ENCODE measurements at places on chromosomes 2 and 18. TPM values are rescaled to one million over a fixed set of nuclear protein-coding genes. Genes with fewer than 3 reads are reported as not detected.

KLHL41 gene
- total RNA-seq = 6.2 TPM

GRCh38 chr2:126986631-126987187 is 88.0 kb downstream of the TEX51 start:
- no peak for DNase-seq

- no peak for DNase-seq
These were observed 32.9 kb upstream of the SPTBN1 start for GRCh38 chr2:54423213-54423612.

GKN2 gene
- total RNA-seq = not detected

DNA sequence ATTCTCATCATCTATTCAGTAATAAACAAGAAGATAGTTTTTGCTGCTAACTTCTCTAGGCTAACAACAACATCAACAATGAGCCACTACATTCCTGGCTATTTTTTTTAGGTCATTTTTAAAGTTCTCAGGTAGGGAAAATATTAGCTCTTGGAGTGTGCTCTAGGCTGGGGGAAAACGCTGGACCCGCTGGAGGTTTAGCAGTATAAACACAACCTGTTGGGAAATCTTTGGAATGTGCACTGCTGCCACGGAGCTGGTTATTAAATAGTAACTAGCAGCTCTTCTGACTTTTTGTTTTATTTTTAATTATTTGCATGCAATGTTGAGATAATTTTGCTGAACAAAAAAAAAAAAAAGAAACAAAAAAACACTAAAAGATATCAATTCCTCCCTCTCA is 892.1 kb upstream of the ACVR2A start:
- DNase-seq = no peak

DNA sequence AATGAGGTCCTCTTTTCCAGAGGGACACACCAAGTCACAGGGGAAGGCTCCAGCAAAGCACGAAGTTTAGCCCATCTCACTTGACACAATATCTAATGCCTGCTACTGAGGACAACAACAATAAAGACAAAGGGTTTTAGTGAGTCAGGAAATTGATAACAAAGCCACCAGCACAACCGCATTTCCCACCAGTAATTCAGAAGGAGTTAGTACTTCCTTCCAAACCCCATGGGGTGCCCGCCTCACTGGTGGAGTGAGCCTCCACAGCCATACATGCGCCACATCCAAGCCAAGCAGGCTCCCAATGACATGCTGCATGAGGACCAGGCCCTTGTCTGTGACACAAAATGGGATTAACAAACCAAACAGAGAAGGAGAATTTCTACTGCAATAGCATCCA is 40.1 kb downstream of the MRPL35 start:
- DNase-seq = no peak

RAB12 gene
- 26.3 TPM for total RNA-seq

GRCh38 chr2:71154798-71155197 is 24.4 kb downstream of the MPHOSPH10 start:
- DNase-seq = no peak

DNA sequence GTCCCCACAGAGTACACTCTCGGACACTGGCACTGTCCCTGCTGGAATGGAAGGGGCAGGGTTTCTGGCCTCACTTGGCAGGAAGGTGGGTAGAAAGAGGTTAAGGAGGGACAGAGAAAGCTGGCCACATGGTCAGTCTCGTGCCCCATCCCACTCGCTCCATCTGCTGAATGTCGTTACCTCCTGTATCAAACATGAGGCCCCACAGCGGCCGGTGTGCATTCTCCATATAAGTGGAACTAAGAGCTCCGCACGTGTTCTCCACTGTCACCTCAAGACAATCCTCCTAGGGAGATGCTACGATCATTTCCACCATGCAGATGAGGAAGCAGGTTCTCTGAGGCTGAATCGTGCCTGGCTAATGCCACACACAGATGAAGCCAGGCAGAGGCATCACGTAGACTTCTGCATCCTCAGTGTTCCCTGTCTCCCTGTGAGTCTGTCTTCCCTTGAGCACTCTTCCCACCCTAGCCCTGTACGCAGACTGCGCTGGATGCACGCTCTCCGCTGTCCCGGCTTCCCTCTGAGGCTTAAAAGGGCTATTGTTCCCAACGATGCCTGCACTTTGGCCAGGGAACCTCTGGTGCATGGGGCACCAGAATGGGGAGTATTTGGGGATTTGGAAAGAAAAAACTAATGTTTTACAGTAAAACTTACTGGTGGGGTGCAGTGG is 35.1 kb downstream of the MAL start:
- no peak for DNase-seq

- DNase-seq = peak; percentile 67
These were observed 29.8 kb upstream of the LCLAT1 start for GRCh38 chr2:30417253-30417652.

GRCh38 chr2:177108890-177109289 is 103.7 kb upstream of the HNRNPA3 start:
- no peak for DNase-seq

- no peak for DNase-seq
These were observed 119.1 kb upstream of the STPG4 start for GRCh38 chr2:47274054-47274782.

- no peak for DNase-seq
These were observed 32.6 kb downstream of the PPP1R1C start for GRCh38 chr2:182018218-182018617.
